ENCODE measurements at places on chromosomes 11 and 22.

DNA sequence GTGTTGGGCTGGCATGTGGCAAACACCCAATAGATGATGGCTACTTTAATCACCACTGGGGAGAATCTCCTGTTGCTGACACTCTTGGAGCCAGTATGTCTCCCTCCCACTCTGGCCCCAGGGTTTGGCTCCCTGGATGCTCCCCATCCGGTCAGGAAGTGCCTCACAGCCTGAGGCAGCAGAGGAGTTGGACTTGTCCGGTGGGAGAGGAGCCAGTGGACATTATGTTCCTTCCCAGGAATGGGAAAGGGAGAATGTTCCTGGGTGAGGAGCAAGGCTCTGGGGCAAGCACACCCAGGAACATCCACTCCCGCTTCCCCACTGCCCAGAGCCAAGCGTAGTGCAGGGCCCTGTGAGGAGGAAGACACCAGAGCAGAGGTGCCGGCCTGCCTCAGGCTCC lies 84.6 kb upstream of the NAV2 start:
- DNase-seq: no peak

GRCh38 chr11:86486261-86487030 lies 111.8 kb downstream of the CCDC81 start:
- no peak for DNase-seq

DNA sequence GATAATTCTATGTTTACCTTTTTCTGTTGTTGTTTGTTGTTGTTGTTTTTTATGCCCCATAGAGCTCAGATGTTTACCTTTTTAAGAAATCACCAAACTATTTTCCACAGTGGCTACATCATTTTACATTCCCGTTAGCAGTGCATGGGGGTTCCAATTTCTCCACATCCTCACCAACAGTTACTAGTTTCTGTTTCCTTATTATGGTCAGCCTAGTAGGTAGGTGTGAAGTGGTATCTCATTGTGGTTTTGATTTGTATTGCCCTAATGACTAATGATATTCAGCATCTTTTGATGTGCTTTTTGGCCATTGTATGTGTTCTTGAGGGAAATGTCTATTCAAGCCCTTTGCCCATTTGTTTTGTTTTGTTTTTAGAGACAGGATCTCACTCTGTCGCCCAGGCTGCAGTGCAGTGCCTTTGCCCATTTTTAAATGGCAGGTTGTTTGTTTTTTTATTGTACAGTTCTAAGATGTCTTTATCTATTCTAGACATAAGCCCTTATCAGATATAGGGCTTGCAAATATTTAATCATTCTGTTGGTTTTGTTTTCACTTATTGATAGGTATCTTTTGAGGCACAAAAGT lies 27.5 kb downstream of the CHEK2 start:
- no peak for DNase-seq

- no peak for DNase-seq
Measured at GRCh38 chr11:84847842-84848241, 779.3 kb downstream of the DLG2 start.

- DNase-seq: no peak
Measured at GRCh38 chr11:13920756-13921155, 41.8 kb upstream of the SPON1 start.
